Brain (organoid and tissue), 16 donors: ENCODE measurements at places on chromosomes 5 and 9. TPM values are rescaled to one million over a fixed set of nuclear protein-coding genes. Genes with fewer than 3 reads are reported as not detected.

GRCh38 chr5:109083937-109084336 lies 325.8 kb downstream of the PJA2 start:
- no peak for DNase-seq

DNA sequence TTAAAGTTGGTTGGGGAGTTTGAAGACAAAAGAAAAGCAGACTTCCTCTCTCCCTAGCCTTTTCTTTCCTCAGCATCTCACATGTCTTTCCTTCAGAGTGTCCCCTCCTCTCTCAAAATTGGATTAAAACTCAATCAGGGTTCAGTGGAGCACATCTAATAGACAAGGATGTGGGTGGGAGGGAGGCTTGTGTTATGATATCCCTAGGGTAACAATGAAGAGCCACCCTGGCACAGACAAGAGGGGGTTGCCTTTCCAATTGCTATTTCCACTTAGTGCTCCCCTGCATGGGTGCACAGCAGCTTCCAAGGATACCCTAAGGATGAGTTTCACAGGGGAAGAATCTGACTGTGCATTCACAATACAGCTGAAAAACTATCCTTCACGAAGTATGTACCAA lies 585.2 kb upstream of the C9orf72 start:
- no peak for DNase-seq

DNA sequence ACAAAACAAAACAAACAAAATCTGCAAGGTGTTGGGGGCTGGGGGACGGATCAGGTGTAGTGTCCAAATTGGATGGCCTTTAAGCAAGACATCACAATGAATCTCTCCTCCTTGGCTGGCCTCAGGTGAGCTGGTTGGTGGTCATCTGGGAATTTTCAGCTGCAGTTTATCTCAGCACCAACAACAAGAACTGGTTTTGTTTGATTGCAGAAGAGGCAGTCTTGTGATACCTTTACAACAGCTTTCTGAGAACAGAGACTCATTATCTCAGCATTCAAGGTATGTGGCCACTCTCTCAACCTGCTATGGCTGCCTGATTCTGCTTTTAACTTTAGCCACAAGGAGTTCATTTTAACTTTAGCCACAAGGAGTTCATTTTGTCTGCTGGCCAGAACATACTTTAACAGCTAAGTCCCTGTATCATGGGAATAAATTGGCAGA lies 1543.4 kb downstream of the EFNA5 start:
- no peak for DNase-seq

GRCh38 chr9:36597412-36598178 lies 24.9 kb downstream of the MELK start:
- DNase-seq = peak; percentile 16

DNA sequence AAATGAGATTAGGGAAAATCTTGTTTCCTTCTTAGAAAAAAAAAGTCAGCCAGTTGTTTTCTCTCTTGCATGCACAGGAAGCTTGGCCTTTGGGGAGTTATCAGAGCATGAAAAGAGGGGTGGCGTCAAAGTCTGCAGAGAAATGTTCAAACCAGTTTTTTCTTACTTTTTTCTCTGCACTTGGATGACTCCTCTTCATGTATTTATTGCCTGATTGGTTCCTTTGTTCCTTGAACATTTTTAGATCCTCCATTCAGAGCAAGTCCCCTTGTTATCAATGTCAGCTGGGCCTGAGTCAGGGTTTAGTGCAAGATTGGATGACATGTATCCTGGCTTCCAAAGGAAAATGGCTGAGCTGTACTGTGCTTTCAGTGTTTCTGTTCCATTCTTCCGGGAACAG lies 392.6 kb upstream of the BRINP1 start:
- DNase-seq = no peak

GRCh38 chr5:118791926-118792734 lies 196.2 kb downstream of the DTWD2 start:
- DNase-seq = peak; percentile 93

- no peak for DNase-seq
Observed at GRCh38 chr5:152462021-152462721, 57.1 kb upstream of the NMUR2 start.

GRCh38 chr9:19788614-19789271 lies at the start of gene SLC24A2:
Gene SLC24A2, minus strand, starts transcription at chr9:19789037.
- peak; percentile 56 for DNase-seq

- peak; percentile 68 for DNase-seq
Observed at GRCh38 chr5:39559923-39560322, 135.1 kb upstream of the DAB2 start.

DNA sequence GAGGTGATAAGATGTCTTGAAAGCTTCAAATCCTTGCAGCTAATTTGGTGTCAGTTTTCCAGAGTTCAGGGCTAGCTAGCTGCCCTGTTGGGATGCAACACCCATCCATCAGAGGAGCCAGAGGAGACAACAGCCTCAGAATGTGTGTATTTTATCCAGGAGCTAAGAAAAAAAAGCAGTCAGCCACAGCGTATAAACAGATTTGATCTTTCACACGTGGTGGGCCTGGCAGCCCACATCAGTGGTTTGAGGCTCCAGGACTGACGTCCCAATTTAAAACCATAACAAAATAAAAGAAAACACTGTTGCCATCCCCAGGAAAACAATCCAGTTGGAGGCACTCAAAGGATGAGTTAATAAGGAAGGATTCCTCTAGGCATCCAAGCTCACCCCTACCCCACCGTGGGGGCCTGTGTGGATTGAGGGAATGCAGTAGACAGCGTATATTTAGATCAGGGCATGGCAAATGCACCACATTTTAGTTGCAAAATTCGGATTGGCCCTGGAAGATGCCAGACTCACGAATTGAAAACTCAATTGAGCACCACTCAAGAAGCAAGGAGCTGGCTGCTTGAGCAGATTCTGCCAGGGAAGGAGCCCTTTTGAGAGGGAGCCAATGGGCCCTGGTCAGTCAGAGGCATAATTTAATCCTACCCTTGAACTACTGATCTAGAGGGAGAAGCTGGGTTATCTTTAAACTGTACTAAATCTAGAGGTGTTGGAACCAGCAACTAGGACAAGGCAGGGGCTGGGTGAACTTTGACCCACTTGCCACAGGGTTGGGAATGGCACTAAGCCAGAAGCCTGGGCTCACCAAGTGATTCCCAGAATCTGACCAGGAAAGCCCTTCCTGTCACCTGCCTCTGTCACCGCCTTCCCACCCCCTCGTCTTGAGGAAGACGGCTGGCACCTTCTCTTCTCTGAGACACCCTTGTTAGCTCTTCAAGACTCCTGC lies 17.5 kb downstream of the ADRA1B start:
- no peak for DNase-seq

DNA sequence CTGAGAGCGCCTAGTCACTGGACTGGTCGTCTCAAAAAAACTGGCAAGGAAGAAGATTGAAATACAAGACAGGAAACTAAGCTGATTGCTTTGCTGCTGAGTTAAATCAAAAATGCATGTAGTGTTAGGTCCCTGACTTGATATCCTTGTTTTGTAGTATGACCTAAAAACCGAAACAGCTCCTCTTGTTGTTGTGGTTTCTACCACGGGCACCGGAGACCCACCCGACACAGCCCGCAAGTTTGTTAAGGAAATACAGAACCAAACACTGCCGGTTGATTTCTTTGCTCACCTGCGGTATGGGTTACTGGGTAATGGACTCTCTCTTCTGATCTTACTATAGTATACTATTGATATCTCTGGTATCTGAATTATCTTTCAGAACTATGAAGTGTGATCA lies 4.3 kb downstream of the MTRR start:
- DNase-seq = no peak

DNA sequence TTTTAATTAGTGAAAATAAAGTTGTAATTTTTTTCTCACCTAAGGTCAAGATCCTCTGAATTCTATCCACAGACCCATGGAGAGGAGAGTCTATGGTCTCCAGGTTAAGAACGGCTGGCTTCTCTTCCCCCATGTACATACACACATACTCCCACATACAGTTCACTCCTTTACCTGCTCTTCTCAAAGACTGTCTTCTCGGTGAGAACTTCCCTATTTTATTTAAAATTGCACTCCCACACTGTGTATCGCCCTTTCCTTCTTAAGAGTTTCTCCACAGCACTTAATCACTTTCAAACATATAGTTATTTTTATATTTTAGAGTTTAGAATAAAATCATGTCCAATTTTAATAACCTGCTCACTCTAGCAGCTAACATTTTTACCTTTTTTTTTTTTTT lies 3.6 kb upstream of the JADE2 start:
- no peak for DNase-seq

DNA sequence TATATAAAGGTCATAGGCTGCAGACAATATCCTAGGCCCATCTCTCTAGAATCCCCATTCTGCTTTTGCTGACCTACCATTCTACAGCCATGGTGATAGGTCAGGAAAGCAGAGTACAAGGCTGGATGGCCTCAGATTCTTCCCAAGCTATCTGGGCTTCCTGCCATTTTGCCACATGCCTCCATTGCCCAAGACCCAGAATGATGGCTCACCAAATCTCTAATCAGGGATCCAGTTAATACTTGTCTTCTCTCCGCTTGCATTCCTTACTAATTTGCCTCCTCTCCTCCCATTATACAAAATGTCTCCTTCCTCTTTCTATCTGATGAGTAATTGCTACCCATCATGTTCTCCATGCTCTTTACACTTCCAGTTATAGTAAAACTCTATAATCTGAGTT lies 22.7 kb upstream of the NDUFS4 start:
- no peak for DNase-seq

- DNase-seq = no peak
Observed at GRCh38 chr5:163914910-163915309, 409.5 kb downstream of the MAT2B start.

DNA sequence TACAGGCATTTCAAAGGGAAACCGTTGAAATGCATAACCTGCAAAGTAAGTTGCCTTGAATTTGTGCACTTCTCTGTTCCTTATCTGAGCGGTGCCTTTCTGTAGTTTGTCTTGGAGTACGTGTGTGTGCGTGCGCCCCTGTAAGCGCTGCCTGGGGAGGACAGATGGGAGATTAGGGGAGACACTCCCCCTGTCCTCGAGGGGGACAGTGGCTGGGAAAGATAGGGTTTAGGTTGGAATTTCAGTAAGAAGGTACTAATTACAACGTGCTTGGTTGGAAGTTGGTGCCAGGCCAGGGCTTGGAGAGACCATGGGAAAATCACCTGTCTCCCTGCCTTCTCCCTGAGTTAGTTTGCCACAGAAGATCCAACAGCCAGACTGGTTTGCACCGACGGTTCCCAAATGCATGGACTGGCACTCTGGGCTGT lies 73.2 kb downstream of the PIK3R1 start:
- DNase-seq = no peak

DNA sequence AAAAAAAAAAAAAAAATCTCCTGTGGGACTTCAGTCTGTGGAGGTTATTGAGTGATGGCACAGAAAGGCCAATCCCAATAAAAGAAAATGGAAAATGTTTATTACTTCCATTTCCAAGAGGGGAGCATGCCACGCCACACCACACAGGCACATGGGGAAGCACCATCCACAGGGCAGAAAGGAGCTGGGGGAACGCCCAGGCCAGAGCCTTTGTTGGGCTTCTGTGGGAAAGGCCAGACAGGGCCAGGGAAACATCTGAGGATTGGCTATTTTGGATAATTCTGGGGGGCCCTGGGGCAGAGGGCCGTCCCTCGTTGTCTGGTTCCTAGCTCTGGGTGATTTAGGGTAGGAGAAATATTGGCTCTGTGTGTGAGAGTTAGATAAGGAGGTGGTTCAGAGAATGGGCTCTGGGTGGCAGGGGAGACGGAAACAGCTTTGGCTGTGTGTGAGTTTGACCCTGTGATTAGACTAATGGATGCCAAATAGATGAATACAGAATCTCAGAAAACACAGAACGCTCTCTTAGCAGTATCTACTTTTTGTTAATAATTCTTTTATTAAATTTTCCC lies 49.0 kb upstream of the ABL1 start:
- DNase-seq = no peak

GRCh38 chr9:120916588-120916987 lies 10.0 kb downstream of the TRAF1 start:
- no peak for DNase-seq

DNA sequence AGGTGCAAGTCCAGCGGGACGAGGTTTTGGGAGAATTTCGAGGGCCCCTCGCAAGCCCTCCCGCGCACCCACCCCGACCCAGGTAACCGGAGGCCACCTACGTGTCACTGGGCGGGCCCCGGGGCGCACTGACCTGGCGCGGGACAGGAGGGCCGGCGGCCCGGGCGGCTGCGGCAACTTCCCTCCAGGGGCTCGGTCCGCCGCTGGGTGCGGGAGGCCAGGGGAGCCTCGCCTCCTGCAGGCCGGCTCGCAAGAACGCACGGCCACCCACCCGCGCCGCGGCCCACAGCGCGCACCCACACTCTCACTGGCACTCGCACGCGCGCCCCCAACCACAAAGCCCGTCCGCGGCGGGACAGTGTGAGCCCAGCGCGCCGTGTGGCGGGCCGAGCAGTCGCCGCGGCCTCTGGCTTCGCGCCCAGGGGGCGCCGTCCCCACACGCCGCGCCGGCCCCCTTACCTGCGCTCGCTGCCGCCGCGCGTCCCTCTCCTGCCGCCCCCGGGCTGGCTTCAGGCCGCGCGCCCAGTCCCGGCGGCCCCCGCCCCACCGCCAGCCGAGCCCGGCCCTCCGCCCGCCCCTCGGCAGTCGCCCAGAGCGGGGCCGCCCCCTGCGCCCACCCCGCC lies 451 bp downstream of the LPAR1 start:
- DNase-seq = peak; percentile 22

GRCh38 chr9:121889990-121890563 lies 203.0 kb downstream of the TTLL11 start:
- no peak for DNase-seq

The BAAT gene
- 0.19 TPM for polyA plus RNA-seq

The CSF1R gene
- polyA plus RNA-seq = 13.2 TPM

The CLIC3 gene
- 1.9 TPM for polyA plus RNA-seq

The ORM2 gene
- polyA plus RNA-seq = 0.49 TPM
